Occipital lobe (tissue), 3 donors: ENCODE measurements at places on chromosomes 5 and 9. TPM values are rescaled to one million over a fixed set of nuclear protein-coding genes. Genes with fewer than 3 reads are reported as not detected.

The LCP2 gene
- 1.4 TPM for total RNA-seq

The BARHL1 gene
- not detected for total RNA-seq

The DIPK1B gene
- total RNA-seq: 25.1 TPM

The ADRA1B gene
- 1.1 TPM for total RNA-seq

DNA sequence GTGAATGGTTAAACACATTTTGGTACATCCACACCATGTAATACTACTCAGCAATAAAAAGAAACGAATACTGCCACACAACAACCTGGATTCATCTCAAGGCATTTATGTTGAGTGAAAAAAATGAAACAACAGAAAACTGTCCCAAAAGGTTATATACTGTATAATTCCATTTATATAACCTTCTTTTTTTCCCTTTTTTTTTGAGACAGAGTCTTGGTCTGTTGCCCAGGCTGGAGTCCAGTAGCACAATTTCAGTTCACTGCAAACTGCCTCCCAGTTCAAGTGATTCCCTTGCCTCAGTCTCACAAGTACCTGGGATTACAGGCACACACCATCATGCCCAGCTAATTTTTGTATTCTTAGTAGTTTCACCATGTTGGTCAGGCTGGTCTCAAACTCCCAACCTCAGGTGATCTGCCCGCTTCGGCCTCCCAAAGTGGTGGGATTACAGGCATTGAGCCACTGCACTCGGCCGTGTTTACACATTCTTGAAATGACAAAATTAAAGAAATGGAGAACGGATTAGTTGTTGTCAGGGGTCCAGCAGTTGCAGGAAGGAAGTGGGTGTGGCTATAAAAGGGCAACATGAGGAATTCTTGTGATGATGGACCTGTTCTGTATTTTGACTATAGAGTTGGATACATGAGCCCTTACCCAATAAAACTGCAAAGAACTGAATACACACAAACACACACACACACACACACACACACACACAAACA is 17.4 kb downstream of the PPP6C start:
- DNase-seq: no peak

DNA sequence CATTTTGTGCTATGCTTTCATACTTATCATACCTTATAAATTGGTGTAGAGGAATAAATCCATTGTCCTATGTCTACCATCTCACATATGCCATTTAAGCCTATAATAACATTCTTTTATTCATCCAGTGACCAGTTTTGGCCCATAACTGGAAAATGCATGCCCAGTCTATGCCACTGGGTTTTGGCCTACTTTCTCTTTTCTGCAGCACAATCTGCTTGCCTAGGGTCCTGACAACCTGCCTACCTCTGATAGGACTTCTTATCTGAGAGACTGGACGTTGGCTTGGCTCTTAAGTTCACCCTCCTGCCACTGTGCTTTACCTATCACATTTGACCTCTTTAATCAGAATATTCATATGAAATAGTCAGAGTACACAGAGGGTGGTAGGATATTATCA is 103.0 kb downstream of the PRR16 start:
- DNase-seq: no peak

DNA sequence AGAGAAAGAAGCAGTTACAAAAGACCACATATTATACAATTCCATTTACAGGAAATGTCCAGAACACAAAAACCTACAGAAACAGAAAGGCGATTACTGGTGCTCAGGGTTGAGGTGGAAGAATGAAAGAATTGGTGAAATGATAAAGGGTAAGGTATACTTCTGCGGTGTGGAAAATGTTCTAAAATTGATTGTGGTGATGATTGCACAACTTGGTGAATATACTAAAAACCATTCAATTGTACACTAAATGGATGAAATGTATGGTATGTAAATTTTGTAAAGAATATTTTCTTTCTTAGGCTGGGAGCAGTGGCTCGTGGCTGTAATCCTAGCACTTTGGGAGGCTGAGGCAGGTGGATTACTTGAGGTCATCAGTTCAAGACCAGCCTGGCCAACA is 72.3 kb downstream of the UBAP2 start:
- DNase-seq: no peak

DNA sequence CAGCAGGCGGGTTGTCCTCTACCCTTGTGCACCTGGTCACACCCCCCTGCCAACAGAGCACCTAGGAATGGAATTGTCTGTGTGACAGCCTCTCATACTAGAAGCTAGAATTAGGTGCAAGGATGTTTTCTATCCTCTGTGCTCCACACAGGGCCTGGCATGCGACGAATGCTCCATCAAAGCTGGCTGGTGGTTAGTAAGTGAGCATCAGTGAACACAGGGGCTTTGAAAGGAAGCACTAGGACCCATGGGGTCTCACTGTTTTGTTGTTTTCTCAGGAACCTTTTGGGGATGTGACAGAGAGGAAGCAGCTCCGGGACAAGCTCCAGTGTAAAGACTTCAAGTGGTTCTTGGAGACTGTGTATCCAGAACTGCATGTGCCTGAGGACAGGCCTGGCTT is 32.3 kb downstream of the GALNT12 start:
- DNase-seq: no peak

- DNase-seq: no peak
Observed at GRCh38 chr5:15757103-15757502, 257.1 kb downstream of the FBXL7 start.

DNA sequence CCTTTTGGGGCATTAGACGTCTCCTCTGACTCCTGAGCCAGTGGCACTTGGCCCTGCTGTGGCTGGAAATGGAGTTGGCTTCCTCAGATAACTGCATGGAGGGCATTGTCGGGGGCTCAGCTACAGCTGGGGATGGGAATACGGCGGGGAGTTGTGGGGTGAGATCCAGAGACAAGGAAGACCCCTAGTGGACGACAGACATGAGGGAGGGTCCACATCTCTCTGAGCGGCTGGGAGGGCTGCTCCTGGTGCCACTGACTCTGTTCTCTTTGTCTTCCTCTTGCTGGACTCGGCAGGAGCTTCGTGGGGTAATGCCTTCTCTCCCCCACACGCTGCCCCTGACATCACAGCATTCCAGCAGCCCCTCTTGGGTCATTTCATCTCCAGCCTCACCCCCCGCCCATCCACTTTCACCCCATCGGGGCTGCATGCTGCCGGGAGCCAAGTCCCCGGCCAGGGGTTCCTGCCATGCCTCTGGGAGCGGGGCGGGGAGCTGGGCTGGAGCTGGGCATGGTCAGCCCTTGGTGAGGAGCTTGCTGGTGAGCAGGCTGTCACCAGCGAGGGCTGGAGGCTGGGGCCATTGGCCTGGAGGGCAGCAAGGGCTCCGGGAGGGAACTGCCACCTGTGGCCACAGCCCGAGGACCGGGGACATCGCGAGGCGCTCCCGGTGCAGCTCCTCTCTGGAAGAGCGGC is 172.3 kb downstream of the CACNA1B start:
- DNase-seq: no peak

- DNase-seq: peak; percentile 65
Observed at GRCh38 chr5:150946351-150946905, 41.6 kb upstream of the ZNF300 start.

- DNase-seq: no peak
Observed at GRCh38 chr5:97124335-97124734, 18.1 kb downstream of the LIX1 start.

DNA sequence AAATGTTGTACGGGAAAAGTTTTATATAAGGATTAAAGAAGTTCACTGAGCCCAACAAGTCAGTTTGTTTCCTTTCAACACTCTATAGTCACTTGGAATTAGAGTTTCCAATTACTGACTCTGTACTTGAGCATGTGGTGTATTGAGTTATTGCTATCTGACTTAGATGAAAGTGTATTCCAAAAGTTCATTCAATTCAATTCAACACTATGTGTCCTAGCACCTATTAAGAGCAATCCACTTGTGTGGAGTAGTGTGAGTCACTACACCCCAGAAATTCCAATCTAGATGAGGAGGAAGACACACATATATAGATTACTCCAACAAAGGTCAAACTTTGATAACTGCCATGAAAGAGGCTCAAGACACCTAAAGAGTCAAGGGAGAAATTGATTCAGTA is 98.2 kb upstream of the SLCO6A1 start:
- DNase-seq: no peak

GRCh38 chr5:171166766-171167165 is 142.3 kb upstream of the TLX3 start:
- DNase-seq: no peak
